ENCODE measurements at places on chromosomes 12 and 14.

GRCh38 chr12:52774629-52775250 is 2.4 kb downstream of the KRT76 start:
- no peak for DNase-seq

- DNase-seq = no peak
These were observed 90.2 kb downstream of the NTN4 start for GRCh38 chr12:95700316-95700785.

DNA sequence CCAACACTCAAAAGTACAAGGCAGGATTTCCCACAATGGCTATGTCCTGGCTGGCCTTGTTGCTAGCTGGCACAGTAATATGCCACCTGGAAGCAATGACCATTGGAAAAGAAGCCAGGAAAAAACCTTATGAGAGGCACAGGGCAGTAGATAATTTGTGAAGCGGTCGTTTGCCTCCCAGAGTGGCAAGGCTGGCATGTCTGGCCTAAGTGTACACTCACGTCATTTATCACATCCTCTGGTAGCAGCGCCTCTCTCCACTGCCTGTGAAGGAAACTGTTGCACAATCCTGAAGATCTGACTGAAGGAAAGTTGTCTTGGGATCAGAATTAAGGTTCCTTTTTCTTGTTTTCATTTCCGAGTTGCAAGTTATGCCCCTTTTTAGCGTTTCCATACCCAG is 408.5 kb downstream of the ZFP36L1 start:
- no peak for DNase-seq

- no peak for DNase-seq
These were observed 154.4 kb downstream of the CALM1 start for GRCh38 chr14:90551070-90551704.

DNA sequence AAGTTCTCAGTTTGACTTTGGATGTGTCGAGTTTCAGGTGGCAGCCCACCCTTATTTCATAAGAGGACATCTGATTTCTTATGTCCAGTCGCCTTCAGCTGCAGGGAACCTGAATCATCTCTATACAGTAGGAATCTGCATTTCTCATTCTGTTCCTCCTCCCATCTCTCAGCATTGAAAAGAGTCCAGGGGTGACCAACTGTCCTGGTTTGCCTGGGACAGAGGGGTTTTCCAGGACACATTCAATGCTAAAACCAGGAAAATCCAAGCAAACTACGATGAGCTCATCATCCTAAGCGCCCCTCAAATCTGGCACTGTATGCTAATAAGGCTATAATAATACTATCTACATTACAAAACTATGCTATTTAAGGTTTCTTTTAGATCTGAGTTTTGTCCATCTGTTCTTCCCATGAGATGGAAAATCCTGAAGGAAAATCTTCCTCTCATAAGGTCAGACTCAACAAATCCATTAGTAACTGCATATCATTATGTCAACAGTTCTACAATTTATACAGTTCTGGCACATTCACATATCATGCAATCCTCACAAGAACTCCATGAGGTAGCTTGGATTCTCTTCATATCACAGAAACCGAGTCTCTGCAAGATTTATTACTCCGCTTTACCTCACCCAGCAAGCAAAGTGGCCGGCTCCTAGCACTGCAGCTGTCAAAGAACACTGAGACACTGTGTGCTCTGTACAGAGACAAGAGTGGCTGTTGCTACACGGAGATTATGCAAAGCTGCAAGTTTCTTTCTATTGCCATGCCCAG is 15.6 kb upstream of the CALM1 start:
- no peak for DNase-seq

DNA sequence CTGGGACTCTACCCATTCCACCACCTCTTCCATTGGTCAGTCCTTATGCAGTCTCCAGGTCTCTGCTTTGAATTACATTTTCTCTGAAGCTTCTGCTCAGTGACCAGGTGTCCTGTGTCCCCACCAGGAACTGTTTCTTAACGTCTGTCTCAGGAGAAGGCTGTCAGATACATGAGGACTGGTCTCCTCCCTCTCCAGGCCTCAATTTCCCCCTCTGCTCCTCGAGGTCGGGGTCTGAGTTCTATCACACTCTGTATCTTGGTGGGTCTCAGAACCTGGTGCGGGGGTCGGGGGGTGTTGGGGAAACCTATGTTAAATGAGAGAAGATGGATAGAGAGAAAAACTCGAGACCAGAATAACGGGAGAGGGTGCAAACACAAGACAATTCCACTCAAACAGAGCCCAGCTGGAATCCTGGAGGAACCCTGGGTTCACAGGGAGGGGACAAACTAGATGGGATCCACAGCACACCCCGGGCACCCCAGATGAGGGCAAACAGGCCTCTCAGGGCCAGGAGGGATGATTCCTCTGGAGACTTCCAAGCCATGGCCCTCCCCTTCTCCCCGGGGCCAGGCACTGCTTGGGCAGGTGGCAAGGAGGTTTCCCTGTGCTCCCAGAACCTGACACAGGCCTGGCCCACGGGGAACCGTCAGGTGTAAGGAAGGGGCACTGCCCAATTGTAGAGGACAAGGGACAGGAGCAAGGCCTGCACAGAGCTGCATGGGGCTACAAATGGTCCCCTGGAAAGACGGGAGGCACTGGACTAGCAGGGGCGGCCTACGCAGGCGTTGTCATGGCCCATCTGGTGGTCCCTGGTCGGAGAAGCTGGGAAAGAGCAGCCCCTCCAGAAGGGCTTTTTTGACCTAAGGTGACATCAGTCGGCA is 313.2 kb upstream of the DIO3 start:
- no peak for DNase-seq

DNA sequence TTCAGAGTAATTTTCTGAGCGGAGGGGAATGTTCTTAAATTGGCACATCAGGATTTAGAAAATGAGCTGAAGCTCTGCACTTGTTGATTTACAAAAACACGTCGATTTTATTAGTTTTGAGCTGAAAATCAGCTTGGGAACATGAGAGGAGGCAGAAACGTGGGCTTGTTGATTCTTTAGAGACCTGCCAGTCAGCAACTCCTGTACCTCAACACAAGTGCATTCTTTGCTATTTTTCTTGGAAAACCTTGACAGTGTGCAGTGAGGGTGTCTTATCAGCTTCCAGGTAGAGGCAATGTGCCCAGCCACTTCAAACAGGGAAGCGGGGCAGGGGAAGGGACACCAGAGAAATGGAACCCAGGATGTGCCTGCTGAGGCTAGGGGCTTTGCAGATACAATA is 102.8 kb upstream of the COCH start:
- no peak for DNase-seq

GRCh38 chr12:62517887-62518286 is 51.3 kb downstream of the MON2 start:
- DNase-seq = no peak

DNA sequence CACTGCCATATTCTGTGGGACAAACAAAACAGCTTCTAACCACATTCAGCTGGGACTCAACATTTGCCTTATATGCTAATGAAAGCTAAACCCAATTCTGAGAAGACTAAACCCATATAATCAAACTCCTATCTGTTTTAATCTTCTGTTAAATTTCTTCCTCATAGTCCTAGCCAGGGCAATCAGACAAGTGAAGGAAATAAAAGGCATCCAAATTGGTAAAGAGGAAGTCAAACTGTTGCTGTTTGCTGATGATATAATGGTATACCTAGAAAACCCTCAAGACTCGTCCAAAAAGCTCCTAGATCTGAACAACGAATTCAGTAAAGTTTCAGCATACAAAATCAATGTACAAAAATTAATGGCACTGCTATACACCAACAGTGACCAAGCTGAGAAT is 157.1 kb downstream of the PHLDA1 start:
- no peak for DNase-seq

GRCh38 chr12:31316891-31317290 is 9.1 kb downstream of the SINHCAF start:
- DNase-seq = no peak

DNA sequence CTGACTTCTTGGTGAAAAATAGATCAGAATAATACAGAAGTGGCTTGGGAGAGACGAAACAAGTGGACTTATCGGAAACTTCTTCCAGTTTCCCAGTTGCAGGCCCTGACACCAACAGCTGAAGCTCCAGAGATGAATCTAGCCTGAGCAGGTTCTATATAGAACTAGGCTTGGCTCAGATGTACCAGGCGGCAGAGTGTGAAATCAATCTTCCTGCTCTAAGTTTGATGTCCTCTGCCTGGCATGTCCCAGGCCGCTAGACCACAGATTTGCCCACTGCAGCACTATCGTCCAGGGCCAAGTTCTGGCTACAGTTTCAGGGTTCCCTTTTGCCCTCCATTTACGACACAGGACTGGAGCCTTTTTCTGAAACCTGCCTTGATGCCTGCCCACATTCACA is 91.3 kb upstream of the PLEKHA5 start:
- DNase-seq = no peak

DNA sequence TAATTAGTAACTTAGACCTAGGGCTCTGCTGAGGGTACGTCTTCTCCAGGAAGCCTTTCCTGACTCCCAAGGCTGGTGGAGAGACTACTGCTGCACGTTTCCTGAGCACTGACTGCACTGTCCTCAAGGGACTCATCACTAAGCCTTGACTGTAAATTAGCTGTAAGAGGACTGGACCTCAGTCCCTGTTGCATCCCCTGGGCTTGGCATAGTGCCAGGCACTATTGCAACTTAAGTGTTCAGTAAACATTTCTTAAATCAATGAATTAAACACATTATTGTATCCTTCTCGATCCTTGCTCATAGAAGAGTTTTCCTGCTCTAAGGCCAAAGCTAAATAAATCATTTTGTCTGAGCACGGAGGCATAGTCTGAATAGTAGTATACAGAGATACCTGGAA is 31.9 kb upstream of the IFNG-AS1 start:
- DNase-seq = no peak

- DNase-seq = no peak
These were observed 100.2 kb downstream of the EPS8 start for GRCh38 chr12:15688838-15689625.

- no peak for DNase-seq
These were observed 137.3 kb downstream of the MSRB3 start for GRCh38 chr12:65415826-65416225.

DNA sequence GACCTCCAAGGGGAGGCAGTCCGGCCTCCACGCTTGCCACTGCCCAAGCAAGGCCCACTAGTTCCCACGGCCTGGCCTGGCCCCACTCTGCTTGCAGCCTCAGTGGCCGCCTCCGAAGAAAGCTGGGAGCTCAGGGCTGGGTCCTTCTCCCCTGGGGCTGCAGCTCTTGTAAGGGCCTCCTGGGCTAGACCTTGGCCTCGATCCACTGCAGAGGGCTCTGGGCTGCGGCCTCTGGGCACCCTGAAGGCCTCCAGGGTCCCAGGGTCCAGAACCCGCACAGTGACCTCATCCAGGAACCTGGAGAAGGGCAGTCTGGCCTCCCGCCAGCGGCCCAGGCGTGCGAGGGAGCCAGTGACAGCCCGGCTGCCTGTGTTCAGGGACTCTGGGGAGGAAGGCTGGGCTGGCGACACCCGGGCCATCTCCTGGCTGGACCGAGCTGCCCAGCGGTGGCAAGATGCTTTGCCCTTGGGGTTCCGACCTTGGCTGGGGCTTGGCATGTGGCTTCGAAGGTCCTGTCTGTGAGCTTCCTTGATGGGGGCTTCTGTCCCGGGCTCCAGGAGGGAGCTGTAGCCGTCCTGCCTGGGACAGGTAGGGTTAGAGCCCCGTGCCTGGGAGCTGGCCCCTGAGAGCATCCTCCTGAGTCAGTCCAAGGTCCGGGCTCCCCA is 9.8 kb downstream of the BEGAIN start:
- no peak for DNase-seq

- DNase-seq = no peak
These were observed 337.9 kb downstream of the AACS start for GRCh38 chr12:125402874-125403789.

GRCh38 chr14:50396631-50397389 is at the start of gene CDKL1:
Gene CDKL1 (minus strand): TSS chr14:50396881. CDS start chr14:50395868, 1,013 bp downstream.
- DNase-seq = peak; percentile 18

GRCh38 chr14:102279282-102279681 is 25.7 kb downstream of the MOK start:
- no peak for DNase-seq

GRCh38 chr12:53577941-53578352 is 48.2 kb downstream of the ATF7 start:
- no peak for DNase-seq

All from T-helper 22 cell (primary cell).